ENCODE measurements at places on chromosomes 3 and 15. TPM values are rescaled to one million over a fixed set of nuclear protein-coding genes. Genes with fewer than 3 reads are reported as not detected.

- H3K4me3 ChIP-seq: no peak overlapping the region
- no peaks in the 10 kb centered on the region for H3K27me3 ChIP-seq
- no peak overlapping the region for H3K27ac ChIP-seq
- DNase-seq: no peak
- no peaks in the 10 kb centered on the region for H3K36me3 ChIP-seq
Observed at GRCh38 chr3:122284486-122284885, 40.6 kb upstream of the CSTA start.

DNA sequence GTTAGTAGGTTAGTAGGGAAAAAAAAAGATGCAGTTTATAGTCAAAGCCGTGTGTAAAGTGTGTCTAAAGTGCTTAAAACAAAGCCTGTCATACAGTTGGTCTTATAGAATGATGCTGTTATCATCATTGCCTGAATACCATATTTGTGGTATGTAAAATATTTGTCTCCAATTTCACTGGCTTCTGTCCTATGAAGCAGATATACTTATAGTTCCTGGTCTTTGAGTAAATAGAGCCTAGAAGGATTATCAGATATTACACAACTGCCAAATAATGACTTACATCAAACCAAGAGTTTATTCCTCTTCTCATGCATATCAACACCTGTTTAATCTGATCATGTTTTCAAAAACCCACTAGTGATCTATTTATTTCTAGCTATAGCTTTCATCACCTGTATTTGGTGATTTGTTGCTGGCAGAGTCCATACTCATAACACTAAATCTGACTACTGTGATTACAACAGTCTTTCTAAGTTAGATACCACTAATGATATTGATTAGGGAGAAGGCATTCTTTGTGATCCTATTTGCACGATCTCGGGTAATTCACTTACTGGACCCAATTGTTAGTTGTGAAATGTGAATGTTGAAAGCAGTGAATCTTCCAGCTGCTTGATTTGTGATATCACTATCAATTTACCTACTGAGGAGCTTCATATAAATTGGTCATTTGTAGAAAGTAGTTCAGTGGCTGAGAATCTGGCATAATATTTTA is 413.7 kb downstream of the LPP start:
- no peak overlapping the region for H3K27ac ChIP-seq
- no peaks in the 10 kb centered on the region for H3K36me3 ChIP-seq
- H3K4me1 ChIP-seq: peaks cover 14% of the 10 kb centered on the region
- no peak for DNase-seq
- H3K4me3 ChIP-seq: no peak overlapping the region

GRCh38 chr3:122315619-122316018 is 9.4 kb upstream of the CSTA start:
- no peak for DNase-seq
- H3K27me3 ChIP-seq: no peaks in the 10 kb centered on the region
- H3K4me1 ChIP-seq: no peaks in the 10 kb centered on the region
- H3K4me3 ChIP-seq: no peak overlapping the region

DNA sequence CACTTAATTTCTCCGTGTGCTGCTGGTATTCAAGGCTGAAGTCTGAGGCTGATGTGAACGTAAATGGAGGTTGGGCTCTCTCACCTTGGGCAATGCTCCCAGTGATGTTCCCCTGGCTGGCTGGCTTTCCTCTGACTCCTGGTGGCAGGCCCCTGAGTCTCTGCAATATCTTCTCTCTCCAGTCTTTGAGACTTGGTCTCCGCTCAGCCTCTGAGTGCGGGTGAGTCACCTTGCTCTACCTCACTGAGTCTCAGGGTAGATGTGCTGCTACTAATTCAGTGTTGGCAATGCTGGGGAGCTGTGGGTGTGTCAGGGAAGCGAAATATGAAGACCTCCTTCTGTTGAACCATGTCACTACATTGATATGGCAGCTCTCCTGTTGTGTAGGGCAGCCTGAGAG is 31.3 kb upstream of the TRIM59 start:
- no peak for DNase-seq
- no peaks in the 10 kb centered on the region for H3K4me1 ChIP-seq
- no peaks in the 10 kb centered on the region for H3K27me3 ChIP-seq
- H3K27ac ChIP-seq: no peak overlapping the region
- no peak overlapping the region for H3K4me3 ChIP-seq

DNA sequence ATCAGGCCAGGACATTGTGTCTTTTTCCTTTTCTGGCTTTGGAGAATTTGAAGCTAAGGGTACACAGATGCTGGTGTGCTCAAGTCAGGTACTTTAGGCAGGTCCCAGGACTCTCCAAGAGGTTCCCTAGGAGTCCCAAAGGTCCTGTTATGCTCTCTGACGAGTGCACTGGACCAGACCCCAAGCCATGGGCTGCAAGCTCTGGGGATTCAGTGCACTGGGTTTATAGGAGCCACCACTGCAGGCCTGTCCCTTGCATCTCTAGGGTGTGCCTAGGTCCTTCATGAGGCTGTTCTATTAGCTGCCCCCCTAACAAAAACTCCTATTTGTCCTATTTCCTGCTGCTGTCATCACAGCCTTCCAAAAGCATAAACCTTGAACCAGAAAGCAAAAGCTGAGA is 31.9 kb upstream of the BFSP2 start:
- H3K27me3 ChIP-seq: no peaks in the 10 kb centered on the region
- H3K27ac ChIP-seq: no peak overlapping the region
- H3K36me3 ChIP-seq: no peaks in the 10 kb centered on the region
- no peak for DNase-seq

GRCh38 chr15:47409038-47409437 is 308.3 kb upstream of the SEMA6D start:
- no peak for DNase-seq
- H3K4me1 ChIP-seq: no peaks in the 10 kb centered on the region
- no peak overlapping the region for H3K27ac ChIP-seq
- H3K4me3 ChIP-seq: no peak overlapping the region
- no peaks in the 10 kb centered on the region for H3K27me3 ChIP-seq

- no peaks in the 10 kb centered on the region for H3K4me1 ChIP-seq
- H3K4me3 ChIP-seq: no peak overlapping the region
- no peak overlapping the region for H3K27ac ChIP-seq
- H3K27me3 ChIP-seq: no peaks in the 10 kb centered on the region
- H3K36me3 ChIP-seq: no peaks in the 10 kb centered on the region
Observed at GRCh38 chr3:123679712-123680386, 95.0 kb upstream of the HACD2 start.

- H3K4me3 ChIP-seq: no peak overlapping the region
- H3K27ac ChIP-seq: peak overlapping the region; percentile 9
- no peaks in the 10 kb centered on the region for H3K27me3 ChIP-seq
- no peaks in the 10 kb centered on the region for H3K36me3 ChIP-seq
Observed at GRCh38 chr15:60480888-60481287, 1.9 kb upstream of the ICE2 start.

- DNase-seq: no peak
- H3K4me3 ChIP-seq: peak overlapping the region; percentile 92
- peak overlapping the region; percentile 45 for H3K27ac ChIP-seq
- peaks cover 16% of the 10 kb centered on the region for H3K36me3 ChIP-seq
- H3K4me1 ChIP-seq: peaks cover 9% of the 10 kb centered on the region
Observed at GRCh38 chr15:78437107-78437761, 782 bp upstream of the IREB2 start.

DNA sequence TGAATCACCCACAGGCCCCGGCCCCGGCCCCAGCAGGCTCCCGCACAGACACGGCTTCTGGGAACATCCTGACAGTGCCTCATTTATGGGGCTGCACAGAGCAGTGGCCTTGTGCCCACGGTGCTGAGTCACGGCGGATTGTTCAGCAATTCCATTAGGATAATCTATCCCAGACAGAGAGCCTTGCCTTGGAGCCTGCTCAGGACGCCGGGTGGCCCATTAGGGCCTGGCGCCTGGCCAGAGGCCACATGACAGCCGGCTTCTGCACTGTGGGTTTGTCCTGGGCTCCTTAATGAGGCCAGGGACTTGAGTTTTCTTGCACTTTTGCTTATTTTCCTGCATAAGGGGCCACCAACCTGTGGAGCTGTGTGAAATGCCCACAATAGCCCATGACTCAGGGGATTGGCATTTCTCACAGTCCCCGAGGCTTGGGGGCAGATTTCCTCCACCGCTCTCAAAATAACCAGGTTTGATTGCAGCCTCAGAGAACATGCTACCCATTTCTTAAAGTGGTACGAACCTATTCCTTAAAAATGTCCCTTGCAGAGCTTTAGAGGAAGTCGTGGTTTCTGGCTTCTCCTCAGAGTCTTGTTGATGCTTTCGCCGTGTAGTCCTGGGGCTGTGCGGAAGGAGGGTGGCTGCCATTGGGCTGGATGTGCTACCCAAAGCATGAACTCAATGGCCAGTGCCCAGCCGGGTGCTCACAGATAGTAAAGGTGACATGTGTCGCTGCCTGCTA is 19.0 kb downstream of the SYNM start:
- H3K36me3 ChIP-seq: no peaks in the 10 kb centered on the region
- no peak for DNase-seq
- H3K27ac ChIP-seq: no peak overlapping the region
- H3K27me3 ChIP-seq: no peaks in the 10 kb centered on the region

- H3K27me3 ChIP-seq: no peaks in the 10 kb centered on the region
- no peak overlapping the region for H3K27ac ChIP-seq
- H3K36me3 ChIP-seq: no peaks in the 10 kb centered on the region
- no peaks in the 10 kb centered on the region for H3K4me1 ChIP-seq
- no peak overlapping the region for H3K4me3 ChIP-seq
Observed at GRCh38 chr3:85737846-85738245, 779.1 kb downstream of the CADM2 start.

GRCh38 chr3:94076055-94076454 is 13.2 kb downstream of the NSUN3 start:
- DNase-seq: no peak
- no peaks in the 10 kb centered on the region for H3K36me3 ChIP-seq
- no peak overlapping the region for H3K4me3 ChIP-seq
- H3K27ac ChIP-seq: no peak overlapping the region
- H3K27me3 ChIP-seq: no peaks in the 10 kb centered on the region

DNA sequence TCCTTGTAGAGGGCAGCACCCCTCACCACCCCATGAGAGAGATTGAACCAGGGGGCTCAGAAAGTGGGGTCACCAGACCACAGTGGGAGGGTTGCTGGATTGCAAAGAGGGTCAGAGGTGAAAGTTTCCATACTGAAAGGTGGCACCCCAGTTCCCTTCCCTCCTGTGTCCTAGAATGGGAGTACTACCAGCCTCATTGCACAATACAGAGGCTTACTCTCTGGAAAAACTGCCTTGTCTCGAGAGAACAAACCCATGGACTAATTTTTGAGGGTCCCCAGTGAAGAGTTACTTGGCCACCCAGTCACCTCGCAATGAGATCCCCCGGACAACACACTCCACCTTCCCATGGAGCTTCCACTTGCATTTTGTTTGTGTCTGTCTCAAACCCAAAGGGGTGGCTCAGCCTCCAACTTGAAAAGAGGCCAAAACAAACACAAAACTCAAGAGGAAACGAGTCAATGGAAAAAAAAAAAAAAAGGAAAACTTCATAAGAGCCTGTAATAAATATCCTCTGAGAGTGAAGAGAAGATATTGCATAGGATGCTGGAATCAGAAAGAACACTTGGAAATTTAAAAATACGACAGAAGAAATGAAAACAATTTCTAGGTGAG is 18.6 kb downstream of the MESP2 start:
- no peak overlapping the region for H3K27ac ChIP-seq
- no peak overlapping the region for H3K4me3 ChIP-seq
- H3K27me3 ChIP-seq: no peaks in the 10 kb centered on the region
- H3K36me3 ChIP-seq: peaks cover 4% of the 10 kb centered on the region
- DNase-seq: no peak

DNA sequence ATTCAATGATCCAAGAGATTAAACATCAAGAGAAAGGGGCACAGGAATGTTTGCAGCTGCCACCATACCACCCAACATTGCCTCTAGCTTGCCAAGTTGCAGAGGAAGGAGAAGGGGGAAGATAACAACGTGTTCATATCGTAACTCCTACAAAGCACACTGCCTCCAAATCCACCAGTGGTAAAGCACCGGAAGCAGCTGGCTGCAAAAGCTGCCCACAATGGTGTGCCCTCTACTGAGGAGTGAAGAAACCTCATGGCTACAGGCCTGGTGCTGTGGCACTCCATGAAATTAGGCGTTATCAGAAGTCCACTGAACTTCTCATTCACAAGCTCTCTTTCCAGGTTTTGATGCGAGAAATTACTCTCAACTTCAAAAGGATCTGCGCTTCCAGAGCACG is 263.9 kb upstream of the STT3B start:
- H3K27ac ChIP-seq: no peak overlapping the region
- H3K4me1 ChIP-seq: no peaks in the 10 kb centered on the region
- H3K36me3 ChIP-seq: no peaks in the 10 kb centered on the region
- H3K27me3 ChIP-seq: no peaks in the 10 kb centered on the region
- H3K4me3 ChIP-seq: no peak overlapping the region

DNA sequence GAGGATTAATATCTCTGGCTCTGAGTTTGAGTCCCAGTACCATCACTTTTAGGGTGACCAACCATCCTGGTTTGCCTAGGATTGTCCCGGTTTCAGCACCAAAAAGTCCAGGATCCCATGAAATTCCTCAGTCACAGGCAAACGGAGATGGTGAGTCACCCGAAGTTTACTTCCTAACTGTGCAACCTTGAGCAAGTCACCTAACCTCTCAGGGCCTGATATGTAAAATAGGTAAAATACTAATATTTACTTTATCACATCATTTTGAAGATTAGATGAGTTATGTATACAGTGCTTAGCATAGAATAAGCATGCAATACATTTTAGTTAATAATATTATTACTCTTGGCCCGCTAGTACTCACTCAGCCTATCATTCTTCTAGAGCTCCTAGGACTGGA is 91.1 kb upstream of the KCNMB2 start:
- H3K27me3 ChIP-seq: no peaks in the 10 kb centered on the region
- DNase-seq: no peak
- no peak overlapping the region for H3K27ac ChIP-seq
- H3K36me3 ChIP-seq: no peaks in the 10 kb centered on the region

DNA sequence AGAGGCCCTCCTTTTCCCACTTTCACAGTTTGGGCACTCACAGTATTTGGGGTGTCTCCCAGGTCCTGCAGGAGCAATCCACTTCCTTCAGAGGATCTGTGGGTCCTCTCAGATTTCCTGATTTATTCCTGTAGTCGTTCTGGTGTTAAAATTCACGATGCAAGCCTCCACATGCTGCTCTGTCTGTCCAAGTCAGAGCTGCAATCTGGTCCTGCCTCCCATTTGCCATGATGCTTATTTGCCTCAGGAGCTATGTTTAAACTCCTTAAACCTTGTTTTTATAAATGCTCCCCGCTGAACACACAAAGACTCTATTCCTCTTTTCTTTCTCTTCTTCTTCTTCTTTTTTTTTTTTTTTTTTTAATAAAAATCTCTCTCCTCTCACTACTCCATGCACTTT is 558.7 kb upstream of the NECTIN3 start:
- no peak overlapping the region for H3K4me3 ChIP-seq
- H3K27ac ChIP-seq: no peak overlapping the region
- no peaks in the 10 kb centered on the region for H3K36me3 ChIP-seq
- H3K4me1 ChIP-seq: no peaks in the 10 kb centered on the region
- no peak for DNase-seq

GRCh38 chr15:92430069-92430440 is 36.4 kb downstream of the ST8SIA2 start:
- no peaks in the 10 kb centered on the region for H3K36me3 ChIP-seq
- no peak overlapping the region for H3K27ac ChIP-seq
- DNase-seq: no peak
- H3K4me1 ChIP-seq: no peaks in the 10 kb centered on the region
- no peaks in the 10 kb centered on the region for H3K27me3 ChIP-seq

Gene SLC22A13
- 0.16 TPM for total RNA-seq

Gene GNB4
- 9.5 TPM for total RNA-seq

Gene GPR62
- not detected for total RNA-seq

Gene HGD
- 117 TPM for total RNA-seq

Gene HIGD1A
- total RNA-seq: 348 TPM

Gene CHST13
- 48.9 TPM for total RNA-seq

All from right lobe of liver (tissue), 6 donors.